ENCODE measurements at places on chromosomes 7 and 10.

GRCh38 chr10:53598914-53599313 lies 826.3 kb upstream of the MBL2 start:
- no peak for DNase-seq

GRCh38 chr10:112810711-112811151 lies 139.3 kb upstream of the TCF7L2 start:
- DNase-seq, result no peak

DNA sequence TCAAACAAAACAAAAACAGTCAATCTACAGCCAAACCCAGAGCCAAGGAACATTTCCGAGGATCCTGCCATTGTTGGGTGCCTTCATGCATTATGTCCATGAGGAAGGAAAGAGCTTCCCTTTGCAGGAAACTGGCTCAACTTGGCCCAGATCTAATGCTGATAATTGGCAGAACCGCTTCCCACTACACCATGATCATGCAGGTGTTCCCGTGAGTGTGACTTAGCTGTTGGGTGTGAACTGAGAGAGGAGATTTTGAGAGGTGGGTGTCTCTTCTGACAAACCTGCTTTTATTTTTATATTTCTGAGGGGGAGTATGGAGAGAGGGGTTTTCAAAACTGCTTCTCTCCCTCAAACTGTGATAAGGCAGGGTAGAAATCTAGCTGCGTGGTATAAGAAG lies 14.6 kb downstream of the SAP25 start:
- no peak for DNase-seq

DNA sequence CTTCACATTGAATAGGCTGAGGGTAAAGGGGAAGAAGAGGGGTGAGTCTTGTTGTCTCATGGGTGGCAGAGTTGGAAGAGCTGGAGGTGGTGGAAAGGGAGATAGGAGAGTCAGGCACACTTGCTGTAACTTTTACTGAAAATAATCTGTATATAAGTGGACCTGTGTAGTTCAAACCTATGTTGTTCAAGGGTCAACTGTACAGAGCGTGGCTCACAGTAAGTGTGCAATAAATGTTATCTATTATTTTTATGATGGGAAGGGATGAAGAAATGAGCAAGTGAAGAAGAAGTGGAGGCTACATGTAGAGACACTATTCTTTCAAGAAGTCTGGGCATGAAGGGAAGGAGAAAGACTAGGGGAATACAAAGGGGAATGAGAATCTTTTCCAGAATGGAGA lies 71.5 kb upstream of the FAM133B start:
- no peak for DNase-seq

DNA sequence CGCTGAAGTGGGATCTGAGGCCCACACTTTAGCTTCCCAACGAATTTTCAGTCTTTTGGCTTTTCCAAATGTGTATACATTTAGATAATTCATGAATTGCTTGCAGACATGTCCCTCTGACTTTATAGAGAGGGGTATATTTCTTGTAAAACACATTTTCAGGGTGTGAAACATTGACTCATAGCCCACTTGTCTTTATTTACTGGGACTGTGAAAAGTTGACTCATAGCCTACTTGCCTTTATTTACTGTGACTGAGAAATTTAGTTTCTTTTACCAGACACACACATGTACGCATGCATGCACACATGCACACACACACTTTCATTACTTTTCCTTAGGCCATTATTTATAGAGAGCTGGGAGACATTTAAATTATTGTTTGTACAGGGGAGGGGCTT lies 79.1 kb downstream of the VTI1A start:
- DNase-seq, result no peak

DNA sequence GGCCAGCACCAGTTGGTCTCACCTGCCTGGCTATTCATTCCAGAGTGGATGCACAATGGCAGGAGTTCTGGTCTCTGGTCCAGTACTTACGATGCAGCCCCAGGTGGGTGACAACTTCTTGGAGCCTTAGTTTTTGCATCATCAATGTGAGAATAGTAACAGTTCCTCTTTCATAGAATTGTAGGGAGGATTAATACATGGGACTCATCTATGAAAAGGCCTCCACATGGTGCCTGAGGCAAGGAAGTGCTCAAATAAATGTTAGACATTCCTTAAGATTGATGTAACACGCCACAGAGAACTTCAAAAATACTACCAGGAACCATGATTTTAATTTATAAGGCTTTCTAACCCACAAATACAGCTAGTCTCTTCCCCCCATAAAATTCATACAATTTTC lies 120.1 kb upstream of the CHST15 start:
- no peak for DNase-seq

GRCh38 chr7:107075863-107076574 lies 31.5 kb downstream of the PRKAR2B start:
- no peak for DNase-seq

DNA sequence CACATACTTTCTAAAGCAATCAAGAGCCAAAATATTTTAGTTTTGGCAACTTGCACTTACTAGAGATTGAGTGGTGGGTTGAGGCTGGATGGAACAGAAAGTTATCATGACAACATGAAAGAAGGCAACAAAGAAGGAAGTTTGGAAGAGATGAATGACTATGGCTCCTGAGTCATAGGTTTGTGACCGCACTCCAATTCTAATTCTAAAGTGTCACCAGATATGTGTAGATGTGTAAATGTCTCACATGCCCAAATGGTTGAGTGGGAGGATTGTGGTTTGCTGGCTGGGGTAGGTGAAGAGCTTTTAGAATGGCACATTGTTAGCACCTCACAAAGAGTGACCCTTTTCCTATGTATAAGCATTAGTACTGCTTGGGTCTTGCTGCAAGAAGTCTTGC lies 20.2 kb downstream of the TAS2R16 start:
- DNase-seq, result no peak

DNA sequence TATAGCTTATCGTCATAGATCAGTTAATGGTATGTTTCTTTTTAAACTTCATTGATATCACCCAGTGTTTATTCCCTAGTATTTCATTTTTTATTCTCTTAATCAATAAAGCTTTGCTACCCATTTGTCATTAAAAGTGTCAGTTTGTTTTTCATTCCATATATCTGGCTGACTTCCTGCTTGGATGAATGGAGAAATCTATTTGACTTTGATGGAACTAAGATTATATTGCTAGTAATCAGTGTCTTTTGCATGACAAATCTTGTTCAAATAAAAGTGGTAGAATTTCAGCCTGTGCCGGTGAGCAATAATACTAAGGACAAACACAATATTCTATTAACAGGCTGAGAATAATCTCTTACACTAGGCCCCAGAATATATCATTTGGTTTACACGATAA lies 203.3 kb downstream of the SEC23IP start:
- DNase-seq, result no peak

DNA sequence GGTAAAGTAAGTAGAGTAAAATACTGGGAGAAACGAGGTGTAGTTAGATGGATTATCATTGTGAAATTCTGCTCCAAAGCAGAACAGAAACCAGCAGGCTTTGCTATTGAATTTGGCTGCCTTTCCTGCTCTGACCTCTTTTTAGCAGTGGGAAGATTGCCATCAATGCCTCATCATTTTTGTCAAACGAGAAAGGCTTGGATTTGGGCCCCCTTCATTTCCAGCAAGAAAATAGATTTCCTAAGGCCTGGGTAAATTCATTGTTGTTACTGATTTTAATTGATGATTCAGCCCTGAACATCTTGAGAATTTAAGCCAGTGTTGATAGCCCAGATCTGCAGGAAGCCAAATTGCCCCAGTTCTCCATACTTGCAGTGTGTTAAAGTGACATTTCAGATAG lies 35.2 kb upstream of the ASAH2 start:
- DNase-seq, result no peak

GRCh38 chr7:31899356-31899927 lies 170.8 kb downstream of the PDE1C start:
- DNase-seq, result no peak

- DNase-seq, result no peak
Observed at GRCh38 chr7:157465891-157466866, 129.4 kb downstream of the DNAJB6 start.

DNA sequence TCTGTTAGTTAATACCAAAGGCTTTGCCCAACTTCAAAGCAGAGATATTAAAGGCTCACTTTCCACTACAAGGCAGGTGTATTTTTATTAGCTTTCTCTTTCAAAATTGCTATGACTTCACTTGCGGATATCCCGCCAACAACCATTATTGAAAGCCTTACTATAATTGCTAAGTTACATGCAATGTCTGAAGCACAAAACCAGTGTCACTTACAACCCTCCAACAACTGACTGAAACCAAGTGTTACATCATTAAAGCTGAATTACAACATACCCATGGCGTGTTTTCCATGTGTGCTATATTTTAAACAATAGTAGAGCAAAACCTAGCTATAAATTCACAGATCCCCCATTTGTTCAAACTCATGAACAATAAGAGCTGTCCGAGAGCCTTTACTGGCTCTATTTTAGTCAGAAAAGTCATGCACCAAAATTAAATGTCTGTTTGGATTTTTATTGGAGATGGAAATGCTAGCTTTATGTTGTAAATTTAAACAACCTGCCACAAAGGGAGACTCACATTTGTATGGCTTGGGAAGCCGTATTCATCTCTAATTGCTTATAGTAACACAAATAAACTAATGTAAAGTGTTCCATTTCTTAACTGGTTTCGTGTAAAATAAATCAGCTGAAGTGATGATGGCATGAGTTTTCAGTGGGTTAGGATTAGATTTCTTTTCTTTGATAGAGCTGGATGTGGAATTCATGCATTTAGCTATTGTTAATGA lies 227.1 kb downstream of the AGMO start:
- no peak for DNase-seq

- no peak for DNase-seq
Observed at GRCh38 chr7:143117395-143117794, 14.5 kb upstream of the PIP start.

DNA sequence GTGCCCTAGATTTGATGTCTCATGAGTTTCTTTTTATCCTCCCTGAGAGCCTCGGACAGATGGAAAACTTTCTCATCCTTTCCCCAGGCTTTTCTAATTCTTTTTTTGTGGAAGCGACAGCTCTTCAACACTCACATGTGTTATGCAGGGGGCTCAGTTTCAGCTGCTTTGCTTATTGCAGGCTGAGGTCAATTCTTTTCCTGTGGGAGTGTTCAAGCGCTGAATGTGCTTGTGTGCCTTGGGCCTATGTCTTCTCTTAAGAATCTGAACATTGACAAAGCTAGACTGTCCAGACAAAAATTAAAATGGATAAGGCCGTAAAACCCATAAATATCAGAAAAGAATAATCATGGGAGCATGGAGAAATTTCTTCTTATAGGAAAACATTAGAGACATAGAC lies 125.2 kb upstream of the STEAP4 start:
- no peak for DNase-seq

DNA sequence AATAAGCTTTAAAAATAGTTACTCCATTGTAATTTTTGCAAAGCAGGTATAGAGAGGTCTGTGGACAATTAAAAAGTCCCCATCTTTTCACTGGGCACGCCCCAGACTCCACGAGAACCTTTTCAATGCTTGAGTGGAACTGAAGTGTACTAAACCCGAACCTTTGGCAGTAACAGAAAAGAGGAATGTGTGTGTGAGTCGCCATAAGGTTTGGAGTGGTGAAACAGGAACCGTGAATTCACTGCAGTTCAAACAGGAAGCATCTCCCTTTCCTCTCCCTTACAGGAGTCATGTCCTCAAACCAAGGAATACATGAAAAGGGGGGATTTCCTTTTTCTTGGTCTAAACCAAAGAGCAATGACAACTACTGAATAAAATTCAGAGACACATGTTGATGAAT lies 23.2 kb downstream of the NDUFB2 start:
- DNase-seq, result no peak

DNA sequence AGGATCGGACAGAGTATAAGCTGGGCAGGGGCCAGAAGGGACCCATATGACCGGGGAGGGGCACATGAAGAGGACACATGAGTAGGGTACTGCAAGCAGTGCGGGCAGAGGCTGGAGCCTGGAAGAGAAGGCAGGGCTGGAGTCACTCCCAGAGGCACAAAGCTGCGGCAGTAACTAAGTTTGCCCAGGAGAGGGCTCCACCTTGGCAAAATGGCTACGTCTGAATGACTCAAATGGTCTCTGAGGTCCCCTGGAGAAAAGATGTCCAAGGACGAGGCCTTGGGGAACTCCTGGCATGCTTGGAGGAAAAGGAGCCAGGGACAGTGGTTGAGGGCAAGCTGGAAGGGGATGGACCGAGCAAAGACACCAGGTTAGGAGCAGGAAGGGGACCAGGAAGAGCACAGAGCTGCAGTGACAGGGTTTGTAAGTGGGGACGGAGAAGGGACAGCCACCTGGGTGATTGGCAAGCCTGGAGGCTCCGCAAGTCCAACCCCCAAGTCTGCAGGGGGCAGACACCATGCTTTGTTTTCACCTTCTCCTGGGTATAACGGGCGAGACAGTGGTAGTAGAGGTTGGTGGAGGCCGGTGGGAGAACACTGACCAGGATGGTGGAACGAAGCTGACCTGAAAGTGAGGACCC lies 43.1 kb upstream of the LBX1 start:
- peak; percentile 67 for DNase-seq

GRCh38 chr7:37831244-37831643 lies 17.2 kb upstream of the NME8 start:
- DNase-seq, result no peak

DNA sequence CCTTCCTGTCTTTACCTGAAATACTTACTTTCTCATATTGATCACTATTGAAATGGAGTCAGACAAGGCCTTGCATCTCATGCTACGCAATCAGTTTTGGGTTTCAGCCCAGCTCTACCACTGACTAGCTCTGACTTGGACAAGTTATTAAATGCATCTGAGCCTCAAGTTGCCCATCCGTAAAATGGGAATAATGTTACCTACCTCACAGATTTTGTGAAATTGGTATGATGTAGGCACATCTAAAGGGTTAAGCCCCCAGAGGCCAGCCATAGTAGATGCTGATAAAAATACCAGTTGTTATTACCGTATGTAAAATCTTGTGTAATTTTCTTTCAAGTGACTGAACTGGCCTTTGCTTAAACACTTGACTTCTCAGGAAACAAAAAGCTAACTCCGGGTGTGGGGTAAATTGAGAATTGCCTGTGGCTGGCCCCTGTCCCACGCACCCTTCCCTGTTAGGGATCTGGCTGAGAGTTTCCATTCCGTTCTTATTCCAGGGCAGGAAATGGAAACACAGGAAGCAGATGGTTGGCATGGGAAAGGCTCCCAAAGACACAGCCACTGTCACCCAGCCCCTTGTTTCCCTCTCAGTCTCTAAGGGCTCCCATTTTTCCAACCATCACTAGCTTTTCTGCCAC lies 7.5 kb downstream of the DUSP5 start:
- DNase-seq, result no peak

- DNase-seq, result peak; percentile 62
Observed at GRCh38 chr7:102236592-102237287, 49.9 kb upstream of the SH2B2 start.

GRCh38 chr10:70678757-70679489 lies 6.6 kb downstream of the ADAMTS14 start:
- no peak for DNase-seq

DNA sequence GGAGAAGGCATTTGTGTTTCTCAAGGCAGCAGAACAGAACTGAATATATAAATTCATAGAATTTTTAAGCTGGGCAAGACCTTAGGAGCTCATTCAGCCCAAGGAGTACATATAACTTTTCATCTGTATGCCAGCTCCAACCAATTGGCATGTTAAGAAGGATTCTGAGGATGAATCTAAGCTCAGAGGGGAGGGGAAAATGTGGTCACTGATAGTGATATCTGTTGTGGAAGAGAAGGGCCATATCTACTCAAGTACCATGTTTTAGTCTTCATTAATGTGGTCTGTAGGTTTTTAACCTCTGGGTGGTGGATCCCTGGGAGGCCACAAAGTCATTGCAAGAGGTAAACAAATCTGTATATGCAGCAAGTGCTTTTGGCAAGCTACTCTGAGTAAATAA lies 6.4 kb downstream of the CALD1 start:
- DNase-seq, result no peak
